Fibroblast of pulmonary artery (primary cell): ENCODE measurements at places on chromosomes 5 and 9.
A peak's percentile ranks its signal among the peaks of the same experiment; 100 is the strongest.

GRCh38 chr5:127802477-127802865 is 99.3 kb downstream of the CCDC192 start:
- peak; percentile 31 for DNase-seq

GRCh38 chr5:14753292-14753691 is 88.8 kb downstream of the OTULIN start:
- peak; percentile 11 for DNase-seq

DNA sequence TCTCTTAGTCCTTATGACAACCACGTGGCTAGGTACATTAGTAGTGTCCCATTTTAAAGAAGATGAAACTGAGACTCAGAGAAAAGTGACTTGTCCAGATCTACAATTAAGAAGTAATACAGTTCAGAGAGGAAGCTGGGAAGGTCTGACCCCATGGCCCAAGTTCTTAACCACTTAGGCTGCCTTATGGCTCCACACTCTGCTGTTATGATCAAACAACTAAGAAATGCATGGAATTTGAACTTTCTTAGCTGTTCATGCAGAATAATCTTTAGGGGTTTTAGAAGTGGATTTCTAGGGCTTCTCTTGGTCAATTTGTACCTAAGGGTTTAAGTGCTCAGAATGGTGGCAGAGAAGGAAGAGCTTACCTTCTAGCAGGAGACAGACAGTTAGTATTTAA is 128.0 kb upstream of the MSX2 start:
- DNase-seq, result peak; percentile 2

GRCh38 chr5:915946-916345 is 23.3 kb downstream of the TRIP13 start:
- no peak for DNase-seq

DNA sequence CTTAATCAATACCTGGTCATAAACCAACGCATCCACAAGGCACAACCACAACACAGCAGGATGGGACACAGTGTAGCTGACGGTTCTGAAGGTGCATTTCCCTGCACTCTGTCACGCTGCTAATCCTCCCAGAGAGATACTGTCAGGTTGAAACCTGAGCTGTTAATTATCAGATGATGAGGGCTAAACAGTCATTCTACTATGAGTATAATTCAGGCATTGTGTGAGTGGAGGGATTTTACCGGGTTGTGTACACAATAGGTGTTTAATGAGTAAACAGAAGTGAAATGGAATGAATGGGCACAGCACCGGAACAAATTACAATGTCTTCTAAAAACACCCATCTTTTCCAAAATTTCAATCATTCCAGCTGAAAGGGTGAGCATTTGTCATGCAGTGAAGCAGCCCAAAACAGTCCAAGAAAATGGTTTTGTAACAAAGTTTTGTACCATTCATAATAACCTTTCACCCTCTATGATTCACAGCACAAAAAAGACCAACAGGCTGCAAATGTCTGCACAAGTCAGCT is 71.5 kb downstream of the ABCA1 start:
- DNase-seq, result no peak

GRCh38 chr5:69138766-69139165 is 28.2 kb upstream of the CCNB1 start:
- no peak for DNase-seq

GRCh38 chr9:107175041-107175440 is 108.0 kb upstream of the RAD23B start:
- DNase-seq, result peak; percentile 50

DNA sequence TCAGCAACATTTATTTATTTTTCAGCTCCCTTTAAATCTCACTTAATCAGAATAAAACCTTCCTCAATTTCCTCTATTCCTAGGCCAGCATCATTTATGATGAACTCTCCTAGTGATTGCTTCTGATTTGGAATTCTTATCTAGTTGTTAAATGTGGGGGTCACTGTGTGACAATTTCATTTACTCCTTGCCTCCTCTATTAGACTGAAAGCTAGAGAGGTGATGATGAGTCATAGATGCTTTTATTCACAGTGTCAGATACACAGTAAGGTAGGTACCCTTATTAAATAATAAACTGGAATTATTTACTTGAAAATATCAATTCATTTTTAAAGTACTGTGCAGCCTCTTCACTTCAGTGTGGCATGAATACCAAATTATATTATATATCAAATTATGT is 960.6 kb downstream of the MAT2B start:
- no peak for DNase-seq

DNA sequence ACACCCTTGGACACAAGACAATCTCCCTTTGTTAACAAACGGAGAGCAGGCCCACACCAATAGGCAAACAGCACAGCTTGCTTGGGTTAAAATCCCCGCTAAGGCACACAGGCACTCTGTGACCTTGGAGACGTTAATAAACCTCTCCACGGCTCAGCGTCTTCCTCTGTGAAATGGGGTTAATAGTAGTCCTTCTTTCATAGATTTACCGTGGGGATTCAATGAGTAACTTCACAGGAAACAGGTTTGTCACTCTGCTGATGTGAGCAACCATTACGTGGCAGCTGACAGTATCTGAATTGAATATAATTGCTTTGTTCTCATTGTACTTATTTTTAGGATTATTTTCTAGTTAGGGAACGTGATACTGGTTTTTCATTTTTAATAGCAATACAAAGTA is 65.2 kb upstream of the ADRA1B start:
- no peak for DNase-seq

DNA sequence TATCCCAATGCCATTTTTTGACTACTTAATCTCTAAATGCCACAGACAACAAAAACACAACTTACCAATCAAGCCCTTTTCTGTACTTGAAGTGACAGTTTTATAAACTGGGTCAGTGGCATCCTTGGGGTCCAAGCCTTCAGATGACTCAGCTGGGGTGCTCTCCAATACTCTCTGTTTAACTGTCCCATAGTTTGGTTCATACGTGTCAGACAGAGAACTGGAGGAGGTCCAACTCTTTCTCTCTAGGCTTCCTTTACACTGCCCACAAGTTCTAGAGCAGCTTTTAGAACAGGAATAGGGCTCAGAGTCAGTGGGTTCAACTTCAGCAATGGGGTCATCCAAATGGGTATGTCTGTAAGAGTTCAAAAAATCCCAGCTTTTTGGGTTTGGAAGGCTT is 166.9 kb downstream of the CDC42SE2 start:
- peak; percentile 20 for DNase-seq

DNA sequence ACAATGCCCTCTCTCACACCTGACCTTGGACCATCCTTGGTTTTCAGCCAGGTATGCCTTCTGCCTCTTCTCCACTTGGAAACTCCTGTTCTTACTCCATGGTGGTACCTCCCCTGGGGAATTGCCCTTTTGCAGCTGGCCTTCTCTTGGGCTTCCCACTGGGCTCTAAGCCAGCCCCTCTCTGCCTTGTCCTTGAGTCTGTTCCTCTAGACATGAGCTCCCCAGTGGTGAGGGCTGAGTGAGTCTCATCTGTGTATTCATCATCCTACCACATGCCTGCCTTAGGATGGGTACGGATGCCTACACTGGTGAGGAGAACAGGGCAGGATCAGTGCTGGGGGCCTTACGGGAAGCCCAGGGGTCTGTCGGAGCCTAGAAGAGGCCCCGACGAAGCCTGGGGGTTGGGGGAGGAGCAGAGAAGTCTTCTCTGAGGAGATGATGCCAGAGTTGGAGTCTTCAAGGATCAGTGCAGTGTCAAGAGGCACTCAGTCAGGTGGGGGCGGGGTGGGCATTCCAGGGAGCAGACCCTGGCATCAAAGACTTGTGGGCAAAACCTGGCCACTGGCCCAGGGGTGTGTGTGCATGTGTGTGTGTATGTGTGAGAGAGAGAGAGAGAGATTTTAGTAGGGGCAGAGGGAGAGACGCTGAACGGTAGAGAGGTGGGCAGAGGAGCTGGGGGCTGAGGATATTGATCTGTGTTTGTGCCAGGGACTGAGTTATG is 5.2 kb upstream of the CRB2 start:
- DNase-seq, result no peak

GRCh38 chr9:68996462-68996861 is 17.5 kb downstream of the PRKACG start:
- DNase-seq, result no peak

DNA sequence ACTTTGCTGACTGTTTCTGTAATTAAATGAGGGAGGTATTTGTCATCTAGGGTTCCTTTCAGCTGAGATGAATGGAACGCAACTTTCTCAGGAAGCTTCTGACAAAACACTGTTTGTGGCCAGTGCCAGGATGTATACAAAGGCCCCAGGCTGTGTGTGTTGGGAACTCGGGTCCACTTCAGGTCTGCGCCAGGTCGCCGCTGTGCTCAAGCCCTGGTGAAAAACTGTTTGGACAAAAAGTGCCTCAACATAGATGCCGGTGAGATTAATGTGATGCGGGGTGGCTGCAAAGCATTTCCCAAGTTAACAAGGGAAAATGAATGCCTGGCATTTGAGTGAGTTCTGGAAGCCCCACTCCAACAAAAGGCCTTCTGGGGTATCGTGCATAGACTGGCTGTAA is 156.4 kb downstream of the GABBR2 start:
- DNase-seq, result no peak

GRCh38 chr5:132260714-132261551 is 3.4 kb downstream of the PDLIM4 start:
- peak; percentile 89 for DNase-seq

- DNase-seq, result peak; percentile 44
Observed at GRCh38 chr9:15306068-15306756, 804 bp downstream of the TTC39B start.

- no peak for DNase-seq
Observed at GRCh38 chr9:137455359-137455991, 3.7 kb downstream of the NSMF start.

DNA sequence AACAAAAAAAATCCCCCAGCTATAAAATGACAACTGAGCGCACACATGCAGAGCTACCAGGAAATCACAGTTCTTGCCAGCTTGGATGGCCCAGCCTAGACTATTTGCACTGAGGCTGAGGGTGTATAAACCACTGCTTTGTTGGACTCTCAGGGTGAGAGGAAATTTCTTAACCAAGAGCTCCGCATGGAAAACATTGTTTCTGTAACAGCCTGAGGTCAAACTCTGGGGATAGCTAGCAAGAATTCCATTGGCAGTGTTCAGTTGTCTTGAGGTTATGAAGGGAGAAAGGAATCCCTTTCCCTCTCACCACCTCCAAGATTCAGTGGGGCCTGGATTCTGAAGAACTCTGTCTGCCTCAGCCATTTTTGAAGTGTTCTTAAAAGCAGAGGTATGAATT is 360.0 kb downstream of the OSTF1 start:
- no peak for DNase-seq

GRCh38 chr9:127567035-127567729 is 44.9 kb upstream of the STXBP1 start:
- DNase-seq, result peak; percentile 48

GRCh38 chr9:134546746-134547145 is 94.9 kb upstream of the COL5A1 start:
- no peak for DNase-seq

DNA sequence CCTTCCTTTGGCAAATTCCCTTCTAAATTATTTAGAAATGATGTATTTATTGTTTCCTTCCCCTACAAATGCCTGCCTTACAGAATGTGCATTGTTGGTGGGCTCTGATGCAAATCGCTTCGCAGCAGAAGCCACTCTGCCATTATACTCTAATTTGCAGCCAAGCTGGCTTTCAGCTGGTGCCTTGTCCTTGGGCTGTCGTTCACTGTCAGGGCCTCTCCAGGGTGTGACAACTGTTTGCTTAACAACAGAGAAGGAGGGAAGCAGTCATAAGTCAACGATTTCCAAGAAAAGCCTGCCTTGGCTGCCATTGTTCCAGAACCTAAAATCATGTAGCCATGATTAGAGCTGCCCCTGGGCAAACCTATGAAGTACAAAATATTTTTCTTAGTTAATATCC is 260.1 kb upstream of the RGMB start:
- no peak for DNase-seq

- no peak for DNase-seq
Observed at GRCh38 chr9:81847181-81847915, 80.9 kb upstream of the SPATA31D4 start.

DNA sequence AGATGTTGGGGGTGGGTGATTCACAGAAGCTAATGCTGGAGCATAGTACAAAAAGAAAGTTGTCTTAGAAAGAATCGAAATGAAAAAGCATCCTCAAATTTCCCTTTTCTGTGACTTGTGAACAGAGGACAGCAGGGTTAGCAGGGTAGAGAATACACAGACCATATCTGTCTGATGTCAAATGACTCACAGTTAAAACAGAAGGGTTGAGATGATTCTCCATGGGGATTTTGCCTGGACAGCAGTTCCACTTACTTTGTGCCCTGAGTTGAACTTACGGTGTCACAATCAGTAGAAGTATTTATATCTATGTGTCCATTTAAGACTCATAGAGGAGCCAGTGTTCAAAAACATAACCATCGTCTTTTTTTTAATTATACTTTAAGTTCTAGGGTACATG is 801.6 kb downstream of the KCTD16 start:
- DNase-seq, result no peak

GRCh38 chr5:44002381-44002901 is 386.8 kb downstream of the FGF10 start:
- DNase-seq, result no peak

GRCh38 chr9:6408320-6408719 is 4.7 kb upstream of the UHRF2 start:
- DNase-seq, result no peak

DNA sequence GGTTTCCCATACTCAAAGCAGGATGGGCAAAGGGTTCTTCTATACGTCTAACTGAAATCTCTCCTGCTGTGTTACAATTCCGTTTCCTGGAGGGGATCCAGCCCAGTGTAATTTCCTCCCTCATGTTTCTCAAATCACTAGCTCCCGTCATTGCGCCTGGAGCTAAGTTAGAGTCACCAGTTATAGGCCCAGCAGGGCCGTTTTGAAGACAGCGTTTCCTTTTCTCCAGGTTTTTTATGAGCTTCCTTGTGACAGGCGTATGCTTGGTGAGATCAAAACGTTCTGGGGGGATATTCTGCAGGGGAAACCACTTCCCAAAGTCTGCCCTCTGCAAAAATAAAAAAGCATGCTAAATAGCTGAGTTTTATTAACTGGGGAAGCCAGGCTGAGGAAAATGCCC is 53.0 kb upstream of the WWC1 start:
- DNase-seq, result no peak

DNA sequence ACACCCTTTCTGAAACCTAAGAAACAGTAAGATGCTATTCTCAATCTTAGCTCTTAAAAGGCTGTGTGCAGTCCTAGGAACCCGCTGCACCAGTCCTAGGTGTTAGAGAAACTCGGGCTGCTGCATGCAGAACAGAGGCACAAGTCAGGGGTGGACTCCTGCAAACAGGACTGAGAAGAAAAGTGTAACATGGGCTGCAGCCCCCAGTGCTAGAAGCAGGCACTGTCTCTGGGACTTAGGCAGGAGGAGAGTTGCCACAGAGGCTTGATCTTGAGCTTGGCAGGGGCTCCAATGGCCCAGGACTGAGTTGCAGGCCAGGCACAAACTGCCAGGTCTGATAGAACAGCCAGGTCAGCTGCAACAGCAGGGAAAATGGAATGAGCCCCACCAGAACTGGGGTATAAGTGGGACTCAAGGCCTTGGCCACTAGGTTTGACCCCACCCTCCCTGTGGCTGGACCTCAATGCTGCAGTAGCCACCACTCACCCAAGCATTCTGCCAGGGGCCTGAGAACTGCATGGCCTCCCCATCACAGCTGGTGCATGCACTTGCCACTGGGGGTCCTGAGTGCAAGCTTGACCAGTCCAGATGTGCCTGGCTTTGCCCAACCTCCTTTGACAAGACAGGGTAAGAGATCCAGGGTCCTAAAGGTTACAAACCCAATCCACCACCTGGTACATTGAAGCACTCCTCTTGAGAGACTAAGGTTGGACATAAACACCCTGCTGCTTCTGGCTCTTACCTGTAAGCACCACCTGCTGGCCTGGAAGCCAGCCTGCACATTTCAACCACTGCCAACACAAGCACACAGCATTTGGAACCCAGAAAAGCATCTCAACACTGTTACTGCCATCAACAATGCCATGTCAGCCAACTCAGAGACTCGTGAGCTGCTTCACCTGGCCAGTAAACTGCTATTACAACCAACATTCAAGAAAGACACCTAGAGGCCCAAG is 103.3 kb downstream of the FBXL17 start:
- no peak for DNase-seq
